Muscle of back (tissue), 13 donors: ENCODE measurements at places on chromosomes 3 and 15.

GRCh38 chr15:68786753-68787152 lies 33.9 kb downstream of the ANP32A start:
- no peak for DNase-seq

- no peak for DNase-seq
Observed at GRCh38 chr3:186643493-186643892, 3.3 kb downstream of the FETUB start.

GRCh38 chr15:31365032-31365654 lies 38.5 kb downstream of the KLF13 start:
- no peak for DNase-seq

- DNase-seq, result no peak
Observed at GRCh38 chr3:161153480-161153879, 48.3 kb upstream of the B3GALNT1 start.

- DNase-seq, result no peak
Observed at GRCh38 chr3:107753494-107753893, 230.7 kb downstream of the BBX start.

GRCh38 chr3:179961071-179961702 lies 75.5 kb downstream of the PEX5L start:
- no peak for DNase-seq

DNA sequence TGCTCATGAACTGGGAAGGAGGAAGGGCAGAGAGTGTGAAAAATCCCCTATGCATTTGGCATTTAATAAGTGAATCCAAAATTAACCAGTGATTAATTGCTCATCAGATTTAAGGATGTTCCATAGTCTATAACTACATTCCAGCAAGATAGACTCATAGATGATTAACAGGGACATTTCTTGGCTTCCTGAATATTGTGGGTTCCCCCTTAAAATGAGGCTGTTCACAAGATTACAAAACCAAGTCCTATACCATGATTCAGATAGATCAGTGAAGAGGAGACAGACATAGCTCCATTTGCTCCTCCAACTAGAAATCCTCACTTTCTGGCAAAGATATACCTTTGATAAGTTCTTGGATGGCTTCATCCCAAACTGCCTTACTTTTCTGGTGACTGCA lies 15.4 kb downstream of the RASGRP1 start:
- DNase-seq, result no peak

DNA sequence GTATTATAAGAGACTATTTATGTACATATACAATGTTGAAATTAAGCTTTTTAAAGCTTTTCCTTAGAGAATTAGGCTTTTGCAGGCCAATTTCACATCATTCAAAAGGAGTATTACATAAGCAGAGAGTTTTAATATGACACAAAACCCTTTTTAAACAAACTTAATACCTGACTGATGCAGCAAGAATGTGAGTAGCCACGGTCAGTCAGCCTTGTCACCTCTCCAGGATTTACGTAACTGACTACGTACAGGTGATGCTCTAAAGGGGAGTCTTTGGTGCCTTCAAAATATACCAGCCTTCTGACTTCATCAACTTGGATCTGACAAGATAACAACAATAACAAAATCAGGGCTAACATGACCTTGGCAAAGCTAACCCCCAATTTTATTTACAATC lies 44.2 kb upstream of the IGDCC4 start:
- DNase-seq, result no peak

- peak; percentile 70 for DNase-seq
Observed at GRCh38 chr3:53845103-53845880, 927 bp downstream of the CHDH start.

- no peak for DNase-seq
Observed at GRCh38 chr3:189496375-189497138, 134.6 kb upstream of the TP63 start.

GRCh38 chr15:44033894-44034293 lies 161.2 kb downstream of the FRMD5 start:
- DNase-seq, result no peak

GRCh38 chr15:42137461-42138261 lies 18.8 kb downstream of the PLA2G4F start:
- DNase-seq, result peak; percentile 64

DNA sequence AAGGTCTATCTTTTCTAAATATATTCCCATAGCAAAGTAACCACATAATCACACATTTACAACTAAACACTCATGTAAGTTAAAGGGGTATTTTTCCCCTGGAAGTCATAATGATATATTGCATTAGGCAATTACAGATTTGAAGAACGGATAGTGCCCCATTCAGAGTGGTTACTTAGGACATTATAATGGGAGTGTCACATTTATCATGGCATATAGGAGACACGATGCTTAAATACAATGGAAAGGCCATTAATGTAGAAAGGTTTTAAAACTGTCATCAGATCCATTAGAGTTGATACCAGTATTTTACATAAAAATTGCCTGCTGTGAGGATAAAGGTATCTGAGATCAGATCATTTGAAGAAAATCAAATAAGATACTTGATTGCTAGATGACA lies 582.0 kb upstream of the SEMA6D start:
- no peak for DNase-seq

- no peak for DNase-seq
Observed at GRCh38 chr15:90074916-90075315, 27.4 kb downstream of the IDH2 start.

DNA sequence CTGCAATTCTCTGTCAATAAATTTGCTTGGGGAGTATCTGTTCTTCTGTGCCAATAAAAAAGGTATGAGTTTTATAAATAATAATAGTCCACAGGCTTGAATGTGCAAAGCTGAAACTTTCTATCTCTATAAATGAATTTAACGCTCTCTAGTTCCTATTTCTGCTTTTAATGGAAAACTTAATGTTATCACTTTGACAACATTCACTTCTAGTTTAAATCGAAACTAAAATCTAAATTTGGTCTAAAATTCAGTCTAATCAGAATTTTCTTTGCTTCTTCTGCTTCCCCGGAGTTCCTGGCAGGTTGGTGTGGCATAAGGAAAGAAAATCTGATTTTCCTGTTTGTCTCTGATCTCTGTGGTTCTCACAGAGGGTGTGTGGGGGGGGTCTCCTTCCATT lies 450.1 kb upstream of the TBL1XR1 start:
- DNase-seq, result no peak

GRCh38 chr15:100761290-100761935 lies 118.2 kb upstream of the ALDH1A3 start:
- no peak for DNase-seq

- no peak for DNase-seq
Observed at GRCh38 chr3:52128118-52128683, 26.0 kb downstream of the POC1A start.

- DNase-seq, result no peak
Observed at GRCh38 chr15:27061739-27062138, 90.8 kb downstream of the GABRG3 start.

- no peak for DNase-seq
Observed at GRCh38 chr3:58556001-58556400, 19.0 kb upstream of the ACOX2 start.

DNA sequence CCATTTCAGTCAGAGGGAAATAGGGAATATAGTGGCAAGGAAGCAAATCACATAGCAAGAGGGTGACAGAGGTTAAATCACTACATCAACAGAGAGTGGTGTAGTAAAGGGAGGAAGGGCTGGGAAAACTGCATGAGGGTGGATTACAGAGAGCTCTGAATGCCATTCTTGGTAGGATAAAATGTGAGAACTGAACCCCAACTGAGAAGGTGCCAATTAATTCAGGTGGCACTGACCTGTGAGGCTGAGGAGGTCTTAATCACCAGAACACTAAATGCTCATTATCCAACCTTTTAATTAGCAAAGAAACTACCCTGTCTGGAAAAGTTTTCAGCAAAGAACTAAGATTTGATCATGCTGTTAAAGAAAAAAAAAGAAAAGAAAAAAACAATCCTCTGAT lies 202.7 kb downstream of the LRRN1 start:
- no peak for DNase-seq

DNA sequence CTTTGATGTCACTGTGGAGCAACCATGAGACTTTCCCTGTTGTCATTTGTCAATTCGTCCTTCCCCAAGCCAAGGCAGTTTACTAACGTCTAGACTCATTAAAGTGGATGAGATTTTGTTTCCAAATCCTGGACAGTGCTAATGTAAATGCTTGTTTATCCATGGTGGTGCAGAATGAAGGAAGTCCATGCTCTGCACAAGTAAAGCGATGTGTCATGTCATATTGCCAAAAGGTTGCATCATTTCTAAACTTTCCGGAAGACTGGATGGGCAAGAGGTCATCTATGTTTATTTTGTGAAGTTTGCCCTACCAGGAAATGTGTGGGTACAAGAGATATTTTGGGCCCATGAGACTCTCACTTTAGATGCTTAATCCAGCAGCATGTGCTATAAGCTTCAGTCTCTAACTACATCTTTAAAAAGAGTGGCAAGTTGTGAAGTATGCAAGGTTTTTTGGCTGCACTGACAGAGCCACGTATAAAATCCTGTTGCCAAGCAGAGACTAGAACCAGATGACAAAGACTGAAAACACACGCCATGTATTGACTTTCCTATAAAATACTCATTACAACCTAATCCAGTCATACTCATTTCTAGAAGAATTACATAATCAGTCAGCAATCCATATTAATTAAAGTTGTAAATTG lies 72.1 kb upstream of the FNDC3B start:
- peak; percentile 77 for DNase-seq

GRCh38 chr3:15815696-15816095 lies 17.9 kb upstream of the ANKRD28 start:
- peak; percentile 75 for DNase-seq

DNA sequence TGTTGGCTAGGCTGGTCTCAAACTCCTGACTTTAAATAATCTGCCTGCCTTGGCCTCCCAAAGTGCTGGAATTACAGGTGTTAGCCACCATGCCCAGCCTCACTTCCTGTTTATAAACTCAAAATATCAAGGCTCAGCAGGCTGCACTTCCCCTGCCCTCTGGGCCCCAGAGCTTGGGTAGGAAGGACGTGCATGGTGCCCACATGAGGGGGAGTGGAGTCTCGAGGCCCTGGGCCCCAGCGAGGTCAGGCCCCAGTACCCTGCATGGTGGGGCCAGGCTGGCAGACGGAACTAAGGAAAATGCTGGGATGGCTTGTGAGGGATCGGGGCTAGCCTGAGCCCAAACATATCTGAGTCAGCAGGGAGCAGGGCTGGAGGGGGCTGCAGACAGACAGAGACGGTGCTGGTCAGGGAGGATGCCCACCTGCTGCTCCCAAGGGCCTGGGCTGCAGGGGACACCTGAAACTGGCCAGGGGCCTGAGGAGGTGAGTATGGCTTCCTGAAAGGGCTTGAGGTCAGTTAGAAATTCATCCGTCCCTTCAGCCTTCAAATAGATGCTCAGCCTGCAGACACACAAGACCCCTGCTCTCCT lies 5.1 kb downstream of the SPTBN5 start:
- no peak for DNase-seq

GRCh38 chr3:43259626-43260025 lies 26.7 kb upstream of the SNRK start:
- DNase-seq, result no peak

DNA sequence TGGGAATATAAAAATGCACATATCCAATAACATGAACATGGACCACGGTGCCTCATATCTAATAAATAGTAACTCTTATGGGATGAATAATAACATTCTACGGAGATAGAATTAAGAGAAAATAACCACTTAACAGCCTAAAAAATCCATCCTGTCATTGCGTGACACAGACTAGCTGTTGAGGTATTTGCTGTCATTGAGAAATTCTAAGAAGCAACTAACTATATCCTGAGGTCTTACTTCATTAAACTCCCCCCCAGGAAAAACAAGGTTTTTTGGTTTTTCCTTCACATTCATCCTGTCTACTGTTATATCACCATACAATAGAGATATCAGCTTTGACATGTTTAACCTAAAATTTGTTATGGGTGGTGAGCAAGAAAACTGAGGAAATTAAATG lies 14.3 kb downstream of the CEP152 start:
- DNase-seq, result no peak

- no peak for DNase-seq
Observed at GRCh38 chr3:60781935-60782334, 469.3 kb downstream of the FHIT start.

DNA sequence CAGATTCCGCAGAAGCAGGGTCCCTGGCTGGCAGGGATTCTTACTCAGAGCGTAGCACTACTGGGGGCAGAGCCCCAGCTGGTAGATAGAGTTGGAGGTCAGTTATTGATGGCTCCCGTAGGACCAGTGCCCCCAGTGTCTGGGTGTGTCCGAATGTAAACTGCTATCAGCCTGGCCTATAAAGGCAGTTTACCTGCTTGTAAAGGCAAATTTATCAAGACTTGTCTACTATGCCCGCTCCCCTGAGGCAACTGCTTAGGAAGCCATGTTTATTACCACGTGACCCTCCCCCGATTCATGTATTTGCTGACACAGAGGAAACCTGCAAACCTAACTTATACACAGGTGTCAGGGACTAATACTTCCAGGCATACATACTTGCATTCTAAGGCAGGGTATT lies 607 bp upstream of the PPP1R14D start:
- no peak for DNase-seq

GRCh38 chr3:135226057-135226456 lies 431.0 kb downstream of the EPHB1 start:
- DNase-seq, result no peak
